Neural progenitor cell (in vitro differentiated cells): ENCODE measurements at places on chromosomes 4 and X. TPM values are rescaled to one million over a fixed set of nuclear protein-coding genes. Genes with fewer than 3 reads are reported as not detected.

XAGE2 gene
- not detected in 2 replicates for total RNA-seq

DNA sequence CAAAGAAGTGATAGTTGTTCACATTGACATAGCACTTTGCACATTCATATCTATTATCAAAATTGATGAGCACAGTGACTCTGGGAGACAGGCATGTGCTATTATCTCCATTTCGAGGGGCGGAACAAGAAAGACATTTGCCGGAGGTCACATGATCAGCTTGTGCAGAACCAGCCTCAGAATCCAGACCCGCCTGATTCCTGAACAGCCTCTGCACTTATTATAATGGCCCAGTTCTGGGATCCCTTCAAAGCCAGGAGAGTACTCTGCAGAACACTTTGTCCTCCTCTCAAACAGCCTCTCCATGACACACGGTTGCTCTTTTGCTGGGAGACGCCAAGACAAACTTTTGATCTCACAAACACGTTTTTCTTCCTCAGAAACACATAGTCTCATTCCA, 48.4 kb downstream of the RWDD4 start:
- H3K36me3 ChIP-seq, result no peaks in the 10 kb centered on the region
- no peak overlapping the region for H3K27ac ChIP-seq
- no peaks in the 10 kb centered on the region for H3K4me1 ChIP-seq
- DNase-seq, result no peak
- H3K27me3 ChIP-seq, result no peaks in the 10 kb centered on the region

GRCh38 chr4:55609393-55609866, 17.4 kb upstream of the PDCL2 start:
- H3K36me3 ChIP-seq, result no peaks in the 10 kb centered on the region
- H3K27ac ChIP-seq, result no peak overlapping the region
- no peaks in the 10 kb centered on the region for H3K27me3 ChIP-seq
- no peak overlapping the region for H3K4me3 ChIP-seq

TNIP3 gene
- total RNA-seq, result not detected in 2 replicates

DNA sequence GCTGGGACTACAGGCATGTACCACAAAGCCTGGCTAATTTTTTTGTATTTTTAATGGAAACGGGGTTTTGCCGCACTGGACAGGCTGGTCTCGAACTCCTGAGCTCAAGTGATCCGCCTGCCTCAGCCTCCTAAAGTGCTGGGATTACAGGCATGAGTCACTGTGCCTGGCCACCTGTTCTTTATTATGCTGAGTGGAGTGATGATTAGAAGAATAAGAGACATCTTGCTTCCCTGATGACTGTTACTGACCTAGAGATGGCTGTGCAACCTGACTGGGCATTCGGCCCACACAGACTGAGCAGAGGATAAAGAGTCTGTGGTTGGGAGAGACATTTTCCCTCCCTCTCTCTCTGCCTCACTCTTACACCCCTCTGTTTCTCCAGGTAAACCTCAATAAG, 56.7 kb downstream of the SPINK2 start:
- no peak overlapping the region for H3K27ac ChIP-seq
- H3K4me3 ChIP-seq, result no peak overlapping the region
- no peaks in the 10 kb centered on the region for H3K36me3 ChIP-seq
- no peaks in the 10 kb centered on the region for H3K27me3 ChIP-seq
- DNase-seq, result no peak

- no peak overlapping the region for H3K4me3 ChIP-seq
- no peaks in the 10 kb centered on the region for H3K36me3 ChIP-seq
- peaks cover 61% of the 10 kb centered on the region for H3K27me3 ChIP-seq
- DNase-seq, result no peak
- peaks cover 17% of the 10 kb centered on the region for H3K4me1 ChIP-seq
Measured at GRCh38 chrX:87516717-87517121, 883 bp upstream of the KLHL4 start.

GRCh38 chr4:168177546-168178149, 85.3 kb downstream of the ANXA10 start:
- H3K36me3 ChIP-seq, result no peaks in the 10 kb centered on the region
- no peak overlapping the region for H3K27ac ChIP-seq
- H3K4me3 ChIP-seq, result no peak overlapping the region

- no peaks in the 10 kb centered on the region for H3K36me3 ChIP-seq
- H3K27me3 ChIP-seq, result no peaks in the 10 kb centered on the region
- H3K27ac ChIP-seq, result no peak overlapping the region
- DNase-seq, result no peak
Measured at GRCh38 chr4:144788469-144788868, 142.5 kb downstream of the HHIP start.

MXRA5 gene
- 0.37 and 0.50 TPM in 2 replicates for total RNA-seq

DNA sequence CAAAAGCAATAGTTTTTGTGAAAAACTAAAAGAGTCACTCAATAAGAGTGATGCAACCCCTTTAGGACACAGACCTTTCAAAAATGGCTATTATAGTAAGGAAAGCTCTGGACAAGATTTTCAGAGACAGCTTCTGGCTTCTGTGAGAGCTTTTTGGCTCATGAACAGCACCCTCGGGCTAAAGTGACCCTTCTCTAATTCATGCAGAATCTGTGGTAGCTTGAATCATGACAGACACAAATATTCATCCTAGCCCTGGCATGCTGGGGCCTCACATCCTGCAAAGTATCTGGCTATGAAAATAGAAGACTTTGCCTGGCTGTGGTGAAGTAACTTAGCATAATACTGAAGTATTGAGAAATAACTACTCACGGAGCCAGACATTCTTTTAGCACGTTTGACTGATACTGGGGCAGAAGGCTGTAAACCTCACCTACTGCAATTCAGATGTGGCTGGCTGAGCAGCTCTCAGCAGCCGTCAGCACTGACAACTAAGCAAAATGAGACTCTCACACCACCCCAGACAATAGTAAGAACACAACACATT, 327.3 kb downstream of the MAPK10 start:
- no peaks in the 10 kb centered on the region for H3K4me1 ChIP-seq
- no peak overlapping the region for H3K4me3 ChIP-seq
- no peak overlapping the region for H3K27ac ChIP-seq
- DNase-seq, result no peak

SSX4B gene
- not detected in 2 replicates for total RNA-seq

MAGEB17 gene
- 0.09 TPM in 1 of 2 replicates, not detected in the other for total RNA-seq

TMPRSS11B gene
- not detected in 2 replicates for total RNA-seq

PCSK1N gene
- total RNA-seq, result 2.4 TPM in 1 of 2 replicates, not detected in the other

RGN gene
- total RNA-seq, result 0.62 and 0.92 TPM in 2 replicates

MAGEB10 gene
- total RNA-seq, result not detected in 2 replicates

MAGED4B gene
- 65.8 and 98.9 TPM in 2 replicates for total RNA-seq

UGT8 gene
- total RNA-seq, result 2.8 and 4.3 TPM in 2 replicates

DNA sequence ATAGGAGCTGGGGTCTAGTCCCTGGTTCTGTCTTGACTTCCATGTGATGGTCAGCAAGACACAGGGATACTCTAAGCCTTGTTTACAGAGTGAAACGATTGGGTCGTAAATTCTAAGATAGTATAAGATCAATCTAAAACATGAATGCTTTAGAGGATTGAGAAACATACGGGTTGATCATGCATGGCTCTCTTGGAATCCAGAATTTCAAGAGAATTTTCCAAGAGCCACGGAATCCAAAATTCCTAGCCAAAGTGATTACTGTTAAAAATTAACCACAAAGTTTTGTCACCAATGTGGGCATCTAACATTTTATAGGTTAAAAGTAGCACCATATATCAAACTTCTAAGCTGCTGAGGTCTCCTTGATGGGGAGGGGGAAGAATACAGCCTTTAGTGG, 16.5 kb downstream of the HS3ST1 start:
- H3K4me3 ChIP-seq, result no peak overlapping the region
- no peaks in the 10 kb centered on the region for H3K36me3 ChIP-seq
- DNase-seq, result no peak
- H3K4me1 ChIP-seq, result no peaks in the 10 kb centered on the region
- H3K27me3 ChIP-seq, result no peaks in the 10 kb centered on the region

GRCh38 chr4:134018846-134019245, 182.7 kb downstream of the PABPC4L start:
- no peak overlapping the region for H3K4me3 ChIP-seq
- DNase-seq, result no peak
- H3K27ac ChIP-seq, result no peak overlapping the region
- no peaks in the 10 kb centered on the region for H3K4me1 ChIP-seq

DNA sequence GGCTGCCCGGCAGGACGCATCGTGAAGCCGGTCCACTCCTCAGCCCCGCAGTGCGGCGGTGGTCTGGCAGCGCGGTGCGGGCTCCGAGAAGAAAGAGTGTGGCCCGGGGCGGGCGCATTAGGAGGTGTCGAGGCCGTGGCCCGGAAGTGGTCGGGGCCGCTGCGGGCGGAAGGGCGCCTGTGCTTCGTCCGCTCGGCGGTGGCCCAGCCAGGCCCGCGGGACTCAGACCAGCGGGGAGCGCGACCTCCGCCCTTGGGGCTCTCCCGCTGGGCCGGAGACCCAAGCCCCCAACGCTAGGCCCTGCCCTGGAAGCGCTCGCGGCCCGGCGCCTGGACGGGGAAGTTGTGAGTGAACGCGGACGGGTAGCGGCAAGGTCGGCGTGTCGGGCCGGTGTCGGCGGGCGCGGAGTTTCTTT, 60.0 kb downstream of the HS3ST1 start:
- no peak overlapping the region for H3K4me3 ChIP-seq
- H3K27me3 ChIP-seq, result no peaks in the 10 kb centered on the region
- H3K4me1 ChIP-seq, result peaks cover 8% of the 10 kb centered on the region
- no peak overlapping the region for H3K27ac ChIP-seq
- H3K36me3 ChIP-seq, result no peaks in the 10 kb centered on the region

ENPP6 gene
- total RNA-seq, result not detected in 2 replicates

GRCh38 chr4:70364002-70364401, 3.4 kb downstream of the SMR3A start:
- H3K27ac ChIP-seq, result no peak overlapping the region
- DNase-seq, result no peak
- H3K4me1 ChIP-seq, result no peaks in the 10 kb centered on the region
- no peak overlapping the region for H3K4me3 ChIP-seq
- no peaks in the 10 kb centered on the region for H3K27me3 ChIP-seq

P2RY4 gene
- 0.28 TPM in 1 of 2 replicates, not detected in the other for total RNA-seq

DNA sequence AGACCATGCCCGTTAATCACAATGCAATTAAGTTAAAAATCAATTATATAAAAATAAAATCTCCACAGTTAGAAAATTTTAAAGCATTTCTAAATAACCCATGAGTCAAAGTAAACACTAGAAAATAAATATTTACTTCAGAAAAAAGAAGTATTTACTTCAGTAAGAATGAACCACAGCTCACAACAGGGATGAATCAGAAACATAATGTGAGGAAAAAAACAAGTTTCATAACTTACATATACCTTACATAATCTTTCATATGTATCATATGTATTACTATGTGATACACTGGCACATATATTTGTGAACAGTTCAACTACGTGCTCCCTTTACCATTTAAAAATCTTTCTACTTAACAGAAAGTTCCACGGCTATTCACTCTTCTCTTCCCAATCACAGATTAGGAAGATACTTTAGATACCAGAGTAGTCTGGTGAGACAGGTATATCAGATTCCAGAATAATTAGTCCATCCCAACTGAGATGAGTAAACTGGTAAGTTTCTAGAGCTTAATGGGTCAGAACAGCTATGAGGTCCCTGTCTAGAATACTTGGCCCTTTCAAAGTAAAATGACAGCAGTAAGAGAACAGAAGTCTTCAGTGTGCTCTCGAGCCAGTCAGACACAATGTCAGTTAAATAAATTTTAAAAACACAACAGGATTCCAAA, 70.3 kb downstream of the SH3RF1 start:
- no peak overlapping the region for H3K27ac ChIP-seq
- H3K36me3 ChIP-seq, result no peaks in the 10 kb centered on the region
- peaks cover 46% of the 10 kb centered on the region for H3K4me1 ChIP-seq
- no peak for DNase-seq
- H3K4me3 ChIP-seq, result no peak overlapping the region

MAMLD1 gene
- 0.25 TPM in 1 of 2 replicates, not detected in the other for total RNA-seq

SLC4A4 gene
- 0.06 TPM in 1 of 2 replicates, not detected in the other for total RNA-seq

DNA sequence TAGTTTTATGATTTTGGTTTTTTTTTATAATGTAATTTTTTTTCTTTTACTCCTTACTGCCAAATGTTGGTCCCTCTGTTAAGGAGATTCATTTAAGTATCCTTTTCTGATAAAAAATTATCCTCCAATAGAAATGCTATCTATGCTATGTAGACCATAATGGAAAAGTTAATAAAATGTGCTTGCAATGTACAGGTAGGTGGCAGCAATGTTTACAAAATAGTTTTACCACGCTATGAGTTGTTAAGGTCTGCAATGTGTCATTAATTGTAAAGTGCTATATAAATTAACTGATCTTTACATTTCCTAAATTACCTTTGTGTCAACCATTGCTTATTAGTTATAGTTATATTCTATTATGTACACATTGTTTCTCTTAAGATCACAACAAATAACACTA, 3.8 kb upstream of the CENPC start:
- H3K36me3 ChIP-seq, result no peaks in the 10 kb centered on the region
- no peak overlapping the region for H3K27ac ChIP-seq
- DNase-seq, result no peak
- H3K4me3 ChIP-seq, result no peak overlapping the region

CT45A1 gene
- not detected in 2 replicates for total RNA-seq

DNA sequence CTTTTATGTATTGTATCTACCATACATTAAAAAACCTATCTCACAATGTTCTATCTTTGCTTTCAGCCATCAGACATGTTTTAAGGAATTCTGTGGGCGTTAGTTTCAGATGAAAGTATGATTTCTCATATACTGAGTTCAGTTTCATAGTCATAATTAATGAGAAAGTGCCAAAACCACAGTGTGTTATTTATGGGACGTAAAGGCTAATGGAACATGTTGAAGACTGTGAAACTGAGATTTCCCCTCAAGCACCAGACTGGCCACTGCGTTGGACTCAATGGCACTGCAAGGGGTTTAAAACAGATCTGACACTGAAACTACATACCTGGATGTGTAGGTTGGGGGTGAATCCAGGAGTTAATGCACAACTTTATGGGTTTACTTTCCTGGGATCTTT, 32.0 kb downstream of the F8 start:
- no peaks in the 10 kb centered on the region for H3K27me3 ChIP-seq
- H3K4me3 ChIP-seq, result no peak overlapping the region
- no peaks in the 10 kb centered on the region for H3K36me3 ChIP-seq
- no peak for DNase-seq
- H3K27ac ChIP-seq, result no peak overlapping the region

SHOX gene
- not detected in 2 replicates for total RNA-seq

DNA sequence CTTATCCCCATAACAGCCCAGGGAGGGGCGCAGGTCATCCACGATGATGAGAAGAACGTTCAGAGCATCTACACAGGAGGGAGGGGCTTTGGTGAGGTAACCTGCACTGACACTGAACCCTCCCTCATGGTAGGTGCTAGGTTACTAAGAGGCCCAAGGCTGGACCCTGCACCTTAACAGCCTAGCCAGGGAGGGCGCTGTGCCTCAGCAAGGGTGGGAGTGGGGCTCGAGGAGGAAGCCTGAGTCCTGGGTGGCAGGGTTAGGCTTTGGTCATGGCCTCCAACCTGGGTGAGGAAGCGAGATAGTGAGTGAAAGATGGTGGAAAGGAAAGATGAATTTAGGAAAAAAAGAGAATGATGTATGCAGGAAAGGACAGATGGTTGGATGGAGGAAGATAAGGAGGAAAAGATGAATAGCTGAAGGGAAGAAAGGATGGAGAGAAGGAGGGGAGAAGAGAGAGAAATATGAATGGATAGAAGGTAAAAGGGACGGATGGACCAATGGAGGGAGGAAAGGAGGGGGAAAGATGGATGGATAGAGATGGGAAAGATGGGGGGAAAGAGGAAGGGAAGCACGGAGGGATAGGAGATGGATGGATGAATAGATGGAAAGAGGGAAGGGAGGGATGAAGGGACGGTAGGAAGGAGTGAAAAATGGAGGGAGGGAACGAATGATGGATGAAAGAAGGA, 736 bp downstream of the IDS start:
- H3K4me3 ChIP-seq, result peak overlapping the region; percentile 55
- H3K27me3 ChIP-seq, result no peaks in the 10 kb centered on the region
- H3K27ac ChIP-seq, result no peak overlapping the region
- no peaks in the 10 kb centered on the region for H3K4me1 ChIP-seq

- H3K27me3 ChIP-seq, result peaks cover 47% of the 10 kb centered on the region
- peak; percentile 87 for DNase-seq
- no peak overlapping the region for H3K27ac ChIP-seq
- no peaks in the 10 kb centered on the region for H3K36me3 ChIP-seq
Measured at GRCh38 chr4:3480528-3481112, 17.5 kb downstream of the DOK7 start.

GLOD5 gene
- not detected in 2 replicates for total RNA-seq
